Foreskin keratinocyte (primary cell): ENCODE measurements at places on chromosomes 6 and 20.

- DNase-seq: no peak
Measured at GRCh38 chr6:101711518-101711917, 318.0 kb downstream of the GRIK2 start.

DNA sequence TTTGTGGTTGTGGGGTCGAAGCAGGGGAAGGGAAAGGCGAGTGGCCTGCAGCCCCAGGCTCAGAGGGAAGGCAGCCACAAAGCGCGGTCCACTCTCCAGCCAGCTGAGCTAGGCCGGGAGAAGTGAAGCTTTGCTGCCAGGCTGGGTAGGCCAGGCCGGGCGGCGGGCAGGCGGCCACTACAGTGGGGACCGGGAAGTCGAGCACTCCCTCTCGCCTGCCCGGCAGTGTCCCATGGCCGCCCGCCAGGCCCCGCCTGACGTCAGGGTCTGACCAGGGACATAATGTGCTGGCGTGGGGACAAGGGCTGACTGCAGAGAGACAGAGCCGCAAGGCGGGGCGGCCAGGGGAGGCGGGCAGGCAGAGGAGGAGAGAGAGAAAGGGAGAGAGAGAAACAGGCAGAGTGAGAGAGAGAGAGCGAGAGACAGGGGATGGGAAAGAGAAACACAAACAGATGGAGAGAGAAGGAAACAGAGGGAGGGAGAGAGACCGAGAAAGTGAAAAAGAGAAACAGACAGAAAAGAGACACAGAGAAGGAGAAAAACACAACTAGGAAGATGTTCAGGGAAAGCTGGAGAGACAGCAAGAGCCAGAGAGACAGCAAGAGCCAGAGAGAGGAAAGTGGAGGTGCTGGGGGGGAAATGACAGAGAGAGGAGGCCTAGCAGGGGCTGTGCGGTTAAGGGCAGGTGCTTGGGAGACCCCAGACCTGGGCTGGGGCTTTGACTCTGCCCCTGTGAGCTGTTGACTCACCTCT, 94.5 kb upstream of the PTPN1 start:
- DNase-seq: no peak

DNA sequence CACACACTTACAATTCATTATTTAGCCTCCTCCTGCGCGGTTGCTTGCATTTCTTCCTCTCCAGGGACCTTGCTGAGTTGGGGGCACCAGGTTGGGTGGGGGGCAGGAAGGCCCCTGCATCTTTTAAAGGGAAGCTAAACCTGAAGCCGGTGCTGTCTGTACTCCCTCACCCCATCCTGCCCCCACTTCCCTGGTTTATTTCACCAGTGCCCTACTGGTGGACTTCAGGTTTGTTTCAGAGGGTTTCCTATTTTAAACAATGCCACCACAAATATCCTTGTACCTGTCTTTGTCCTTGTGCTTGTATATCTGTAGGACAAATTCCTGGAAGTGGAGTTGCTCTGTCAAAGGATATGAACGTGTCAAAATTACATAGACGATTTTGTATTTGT, 21.0 kb downstream of the PTK7 start:
- DNase-seq: no peak

DNA sequence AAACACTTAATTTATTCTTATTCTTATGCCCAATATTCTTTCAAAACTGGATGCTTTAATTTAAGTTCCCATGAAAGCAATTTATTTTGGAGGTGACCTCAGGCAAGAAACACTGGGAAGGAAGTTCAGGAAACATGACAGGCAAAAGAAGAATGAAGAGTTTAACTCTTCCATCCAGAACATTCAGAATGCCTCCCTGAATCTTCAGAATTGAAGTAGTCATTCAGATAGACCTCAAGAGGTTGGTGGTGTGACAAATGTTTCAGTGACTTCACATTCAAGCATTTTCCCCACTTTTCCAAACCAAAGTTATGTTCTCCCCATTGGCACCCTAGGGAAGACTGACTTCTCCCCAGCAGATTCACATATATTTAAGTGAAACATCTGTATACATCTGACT, 110.5 kb downstream of the HAO1 start:
- DNase-seq: no peak

- no peak for DNase-seq
Measured at GRCh38 chr20:50517817-50518154, 7.6 kb downstream of the PTPN1 start.

DNA sequence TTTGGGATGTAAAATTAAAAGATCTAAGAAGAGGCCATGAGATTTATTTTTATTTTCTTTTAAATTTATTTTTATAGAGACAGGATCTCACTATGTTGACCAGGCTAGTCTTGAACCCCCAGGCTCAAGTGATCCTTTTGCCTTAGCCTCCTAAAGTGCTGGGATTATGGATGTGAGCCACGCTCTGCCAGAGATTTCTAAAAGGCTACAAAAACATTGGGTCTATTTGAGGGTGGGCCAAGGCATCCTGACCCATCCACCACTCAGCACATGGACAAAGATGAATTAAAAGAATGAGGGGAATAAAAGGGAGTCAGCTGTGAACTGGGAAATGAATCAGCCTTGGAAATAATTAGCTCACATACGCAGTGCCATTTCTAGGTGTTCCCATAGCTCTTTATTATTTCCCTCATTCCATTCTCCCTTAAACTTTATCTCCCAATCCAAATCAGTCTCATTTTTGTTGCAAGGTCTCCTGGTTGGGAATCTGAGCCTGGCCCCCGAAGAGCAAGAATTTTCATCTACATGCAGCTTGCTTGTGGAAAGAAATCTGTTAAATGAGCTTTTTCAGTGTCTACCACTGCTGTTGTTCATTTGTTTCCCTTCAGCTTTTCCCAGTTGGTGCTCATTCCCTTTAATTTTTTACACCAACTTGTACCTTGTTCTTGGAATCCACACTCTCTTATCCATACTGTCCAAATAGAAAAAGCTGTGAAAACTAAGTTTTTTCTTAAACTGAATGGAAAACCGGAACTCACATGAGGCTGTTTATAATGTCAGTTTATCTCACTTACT, 66.9 kb downstream of the MKKS start:
- DNase-seq: no peak

- peak; percentile 27 for DNase-seq
Measured at GRCh38 chr6:89707766-89708165, 69.2 kb upstream of the LYRM2 start.

DNA sequence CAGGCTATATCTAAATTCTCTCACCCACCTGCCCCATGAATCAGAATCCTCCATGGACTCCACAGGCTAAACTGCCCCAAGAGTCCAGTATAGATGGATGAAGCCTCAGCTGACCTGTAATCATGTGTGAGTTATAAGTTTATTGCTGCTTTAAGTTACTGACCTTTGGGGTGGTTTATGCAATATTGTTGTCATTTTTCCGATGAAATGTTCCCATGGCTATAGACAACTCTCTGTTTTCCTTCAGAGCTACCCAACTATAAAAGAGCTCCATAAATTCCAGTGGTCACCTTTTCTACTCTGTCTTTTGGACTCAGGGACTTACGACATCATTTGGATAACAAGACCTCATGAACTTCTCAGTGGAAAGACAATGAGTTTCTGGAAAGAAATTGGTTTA, 212.1 kb downstream of the BMP2 start:
- DNase-seq: no peak

- DNase-seq: no peak
Measured at GRCh38 chr20:37500311-37500710, 20.7 kb upstream of the NNAT start.

DNA sequence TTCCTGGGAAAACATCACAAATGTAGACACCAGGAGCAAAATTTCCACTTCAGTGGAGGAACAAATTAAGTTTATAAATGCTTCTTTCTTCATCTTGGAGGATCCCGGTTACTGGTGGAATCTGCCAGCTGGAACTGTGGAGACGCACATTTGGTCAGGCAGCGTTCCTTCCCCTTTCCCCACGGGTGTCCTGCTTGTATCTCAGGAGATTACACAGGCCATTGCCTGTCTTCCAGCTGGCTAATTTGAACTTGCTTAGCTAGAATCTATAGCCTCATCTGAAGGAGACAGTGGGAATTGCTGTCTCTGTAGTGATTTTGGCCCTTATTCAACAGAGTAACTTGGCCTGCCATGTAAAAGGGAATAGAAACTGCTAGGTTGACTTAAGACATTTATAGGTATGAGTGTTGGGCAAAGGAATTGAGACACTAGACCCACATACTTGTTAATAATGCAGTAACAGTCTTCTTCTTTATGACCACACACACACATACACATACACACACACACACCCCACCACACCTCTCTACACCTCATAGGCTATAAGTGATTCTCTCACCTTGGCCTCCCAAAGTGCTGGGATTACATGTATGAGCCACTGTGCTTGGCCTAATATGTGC, 34.4 kb downstream of the TSBP1 start:
- no peak for DNase-seq

GRCh38 chr6:154165478-154165877, 126.4 kb downstream of the OPRM1 start:
- DNase-seq: no peak

- no peak for DNase-seq
Measured at GRCh38 chr6:125773387-125774341, 17.1 kb upstream of the NCOA7 start.

DNA sequence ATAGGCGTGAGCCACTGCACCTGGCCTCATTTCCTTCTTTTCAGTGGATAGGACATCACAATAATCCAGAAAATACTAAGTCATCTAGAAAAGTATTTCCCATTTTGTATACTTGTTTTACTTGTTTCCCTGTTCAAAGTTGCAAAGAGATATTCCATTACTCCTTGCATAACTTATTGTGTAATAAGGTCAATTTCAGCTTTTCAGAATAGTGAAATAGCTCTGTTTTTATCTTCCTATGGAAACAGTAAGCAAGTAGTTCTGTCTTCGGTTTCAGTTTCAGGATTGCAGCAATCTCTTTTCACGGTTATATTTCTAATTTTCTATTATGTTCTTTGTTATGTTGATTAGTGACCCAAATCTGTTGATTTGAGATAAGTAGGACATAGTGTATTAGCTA, 6.0 kb downstream of the STX11 start:
- no peak for DNase-seq

DNA sequence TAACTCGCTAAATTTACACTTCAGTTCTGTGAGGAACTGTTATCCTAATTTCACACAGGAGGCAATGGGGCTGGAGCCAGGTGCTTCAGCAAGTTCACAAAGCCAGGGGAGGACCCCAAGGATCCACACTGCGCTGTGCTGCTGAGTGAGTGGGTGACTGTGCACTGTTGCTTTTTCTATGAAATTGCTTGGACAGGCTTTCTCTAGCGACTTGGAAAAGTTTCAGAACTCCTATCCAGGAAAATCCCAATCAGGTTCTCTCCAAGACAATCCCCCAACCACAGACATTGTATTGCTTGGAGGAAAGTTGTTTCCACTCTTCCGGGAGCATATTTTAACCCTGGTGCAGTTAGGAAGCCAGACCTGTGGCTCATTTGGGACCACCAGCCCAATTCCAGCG, 175.9 kb upstream of the CST7 start:
- DNase-seq: no peak

DNA sequence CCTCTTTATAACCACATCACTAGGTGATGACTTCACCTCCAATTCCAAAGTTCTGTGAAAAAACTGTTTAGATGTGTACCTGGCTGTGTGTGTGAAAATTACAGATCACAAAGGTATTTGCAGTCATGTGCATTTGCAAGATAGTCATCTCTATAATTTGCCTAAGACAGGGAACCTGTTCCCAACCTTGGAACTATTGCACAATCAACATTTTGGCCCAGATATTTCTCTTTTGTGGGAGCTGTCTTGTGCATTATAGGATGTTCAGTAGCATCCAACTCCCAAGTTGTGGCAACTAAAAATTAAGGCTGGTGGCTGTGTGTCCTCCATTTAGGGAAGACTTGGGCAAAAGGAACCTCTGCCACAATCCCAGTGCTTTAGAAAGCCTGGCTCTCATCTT, 34.0 kb upstream of the FAM210B start:
- no peak for DNase-seq

DNA sequence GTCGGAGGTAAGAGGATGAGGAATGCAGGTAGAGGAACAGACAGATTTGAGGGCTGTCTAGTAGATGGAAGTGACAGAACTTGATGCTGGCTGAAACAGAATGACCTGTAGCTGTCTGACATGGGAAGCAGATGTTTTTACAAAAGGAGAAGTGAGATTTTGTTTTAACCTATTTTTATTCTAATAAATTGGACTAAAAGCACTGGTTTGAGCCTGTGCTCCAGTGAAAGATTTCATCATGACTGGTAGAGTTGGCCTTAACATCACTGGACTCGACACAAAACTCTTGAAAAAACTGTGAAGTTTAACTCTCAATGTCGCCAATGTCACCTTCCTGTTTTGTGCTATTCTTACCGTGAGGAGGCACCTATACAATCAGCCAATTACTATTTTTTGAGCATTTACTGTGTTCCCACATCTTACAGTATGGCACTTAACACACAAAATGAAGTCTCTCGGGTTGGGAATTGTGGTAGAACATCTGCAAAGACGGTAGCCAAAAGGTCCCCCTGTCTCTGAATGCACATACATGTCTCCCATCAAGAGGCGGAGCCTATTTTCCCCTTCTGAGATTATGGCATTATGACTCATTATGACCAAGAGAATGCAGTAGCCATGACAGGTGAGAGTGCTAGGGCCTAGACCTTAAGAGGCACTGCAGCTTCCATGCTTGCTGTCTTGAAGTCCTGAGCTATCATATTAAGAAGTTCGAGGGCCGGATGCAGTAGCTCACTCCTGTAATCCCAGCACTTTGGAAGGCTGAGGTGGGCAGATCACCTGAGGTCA, 93.2 kb downstream of the FOXF2 start:
- no peak for DNase-seq

GRCh38 chr6:47044397-47044796, 2.3 kb upstream of the ADGRF1 start:
- DNase-seq: peak; percentile 91

GRCh38 chr6:35046862-35047261, 94.3 kb downstream of the TCP11 start:
- no peak for DNase-seq

GRCh38 chr6:25404693-25405169, 125.6 kb downstream of the CARMIL1 start:
- DNase-seq: peak; percentile 29

DNA sequence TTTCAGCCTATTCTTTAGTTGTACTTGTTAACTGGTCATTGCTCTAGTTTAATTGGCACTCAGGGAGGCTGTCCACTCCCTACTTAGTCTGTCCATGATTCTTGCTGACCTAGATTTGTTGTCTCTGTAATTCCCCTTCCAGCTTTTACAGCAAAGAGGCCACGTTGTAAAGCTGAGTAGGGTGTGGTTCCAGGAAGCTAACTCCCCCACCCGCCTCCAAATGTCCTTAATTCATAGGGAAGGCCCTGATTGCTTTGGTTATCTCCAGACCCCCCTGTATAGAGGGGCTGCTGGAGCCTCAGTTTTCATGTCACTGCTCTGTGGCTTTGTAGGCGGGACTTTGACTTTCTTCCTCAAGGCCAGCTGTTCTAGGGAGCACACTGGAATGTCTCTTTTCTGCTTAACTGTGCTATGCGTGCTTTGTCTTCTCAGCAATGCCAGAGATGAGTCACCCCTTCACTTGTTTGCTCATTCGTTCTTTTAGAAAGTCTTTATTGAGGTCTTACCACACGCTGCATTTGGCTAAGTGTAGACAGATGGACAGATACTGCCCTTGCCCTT, 175.1 kb upstream of the JAG1 start:
- DNase-seq: peak; percentile 91

- DNase-seq: no peak
Measured at GRCh38 chr6:56516003-56516402, 126.7 kb downstream of the DST start.

GRCh38 chr20:51020657-51021056, 2.2 kb downstream of the KCNG1 start:
- DNase-seq: no peak
